NCI-H524 treated with DMSO at 0.1 percent for 48 hours (cell line): ENCODE measurements at places on chromosomes 2 and 18.
A peak's percentile ranks its signal among the peaks of the same experiment; 100 is the strongest.

- no peak for DNase-seq
Measured at GRCh38 chr2:229169751-229170150, 101.3 kb downstream of the PID1 start.

GRCh38 chr2:176464886-176465564 is 195.8 kb downstream of the MTX2 start:
- DNase-seq: peak; percentile 38

DNA sequence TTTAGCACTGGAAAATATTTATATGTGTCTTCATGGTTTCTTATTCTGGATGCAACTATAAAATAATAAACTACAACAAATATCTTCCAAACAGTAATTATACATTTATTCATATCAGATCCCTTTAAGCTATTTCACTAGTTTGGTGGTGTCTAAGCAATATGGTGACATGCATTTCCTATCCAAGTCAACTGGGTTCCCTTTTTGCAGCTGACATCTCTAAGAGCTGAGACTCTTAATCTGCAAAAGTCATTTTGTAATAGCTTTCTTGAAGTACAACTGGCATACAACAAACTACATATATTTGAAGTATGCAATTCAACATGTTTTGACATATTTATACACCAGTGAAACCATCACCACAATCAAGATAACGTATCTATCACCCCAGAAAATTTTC is 59.9 kb upstream of the SLC1A4 start:
- no peak for DNase-seq

- no peak for DNase-seq
Measured at GRCh38 chr2:204692790-204693189, 147.5 kb downstream of the PARD3B start.

DNA sequence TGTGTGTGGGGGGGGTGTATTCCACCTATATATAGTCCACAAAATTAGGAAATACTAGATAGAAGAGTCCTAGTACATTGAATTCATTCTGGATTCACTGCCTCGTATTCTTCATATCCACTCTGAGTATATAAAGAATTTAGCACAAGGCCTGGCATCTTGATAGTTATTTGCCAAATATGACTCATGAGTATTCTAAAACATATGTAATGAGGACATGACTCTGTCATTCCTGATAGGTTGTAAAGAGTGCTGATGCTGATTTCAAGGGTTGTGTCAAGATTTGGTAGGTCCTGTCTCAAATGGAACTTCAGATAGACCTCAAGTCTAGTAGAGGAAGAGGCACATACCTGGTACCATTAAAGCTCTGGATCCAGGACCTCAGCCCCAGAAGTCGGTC is 173.4 kb upstream of the BOD1L2 start:
- DNase-seq: no peak

GRCh38 chr2:26640331-26640745 is 828 bp downstream of the CIB4 start:
- DNase-seq: no peak
